ENCODE measurements at places on chromosomes 5 and 9.

DNA sequence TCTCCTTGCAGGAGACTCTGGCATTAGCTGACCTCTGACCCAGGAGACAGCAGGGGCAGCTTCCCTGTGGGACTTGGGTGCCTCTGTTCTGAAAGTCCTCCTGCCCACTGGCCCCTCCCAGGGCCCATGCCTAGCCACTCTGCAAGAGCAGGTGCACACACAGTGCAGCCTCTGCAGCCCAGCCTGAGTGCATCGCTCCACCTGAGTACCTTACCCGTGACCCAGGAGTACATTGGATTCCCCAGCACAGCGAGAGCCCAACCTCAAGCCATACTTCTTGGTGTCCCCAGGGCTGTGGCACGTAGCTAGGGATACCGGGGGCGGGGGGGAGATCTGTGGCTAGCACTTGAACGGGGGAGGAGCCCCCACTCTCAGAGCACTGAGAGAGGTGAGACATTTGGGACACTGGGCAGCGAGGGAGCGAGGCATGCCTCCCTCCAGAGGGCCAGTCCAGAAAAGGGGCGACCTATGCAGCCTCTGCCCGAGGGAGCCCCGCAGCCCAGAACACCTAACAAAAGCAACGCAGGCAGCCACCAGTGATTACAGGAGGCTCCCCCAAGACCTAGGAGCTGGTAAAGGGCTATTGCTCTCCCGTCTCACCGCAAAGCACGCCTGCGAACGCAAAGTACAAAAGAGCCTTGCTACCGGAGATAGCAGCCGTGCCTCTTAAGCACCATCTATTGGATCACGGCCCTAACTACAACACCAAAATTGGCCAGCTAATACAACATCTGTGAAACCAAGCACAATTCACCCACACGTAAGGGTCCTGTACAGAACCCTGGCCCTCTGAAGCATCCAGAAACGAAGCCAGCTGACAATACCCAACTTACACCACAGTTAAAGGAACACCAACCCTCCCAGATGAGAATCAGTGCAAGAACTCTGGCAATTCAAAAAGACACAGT is 826 bp upstream of the PRDM9 start:
- DNase-seq, result no peak

DNA sequence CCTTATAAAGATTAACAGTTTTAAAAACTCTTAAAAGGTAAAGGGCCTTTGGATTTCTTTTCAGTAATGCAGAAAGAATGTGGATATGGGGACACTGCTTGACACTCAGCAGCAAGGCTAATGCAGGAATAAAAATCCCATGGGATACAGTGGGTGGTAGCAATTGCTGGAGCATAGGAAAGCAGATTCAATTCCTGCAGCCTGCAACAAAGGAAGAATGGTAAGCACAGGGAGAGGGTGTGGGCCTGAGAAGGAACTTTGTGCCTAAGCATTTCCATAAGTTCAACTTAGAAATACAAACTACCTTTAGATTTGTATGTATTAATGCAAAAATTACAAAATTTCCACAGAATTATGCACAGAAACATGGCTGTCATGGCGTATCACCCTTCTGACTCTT is 65.8 kb upstream of the CDK5RAP2 start:
- DNase-seq, result no peak

GRCh38 chr9:85224729-85225128 is 517.0 kb downstream of the AGTPBP1 start:
- no peak for DNase-seq

- DNase-seq, result no peak
Observed at GRCh38 chr5:7668161-7668560, 182.8 kb downstream of the CFAP90 start.

DNA sequence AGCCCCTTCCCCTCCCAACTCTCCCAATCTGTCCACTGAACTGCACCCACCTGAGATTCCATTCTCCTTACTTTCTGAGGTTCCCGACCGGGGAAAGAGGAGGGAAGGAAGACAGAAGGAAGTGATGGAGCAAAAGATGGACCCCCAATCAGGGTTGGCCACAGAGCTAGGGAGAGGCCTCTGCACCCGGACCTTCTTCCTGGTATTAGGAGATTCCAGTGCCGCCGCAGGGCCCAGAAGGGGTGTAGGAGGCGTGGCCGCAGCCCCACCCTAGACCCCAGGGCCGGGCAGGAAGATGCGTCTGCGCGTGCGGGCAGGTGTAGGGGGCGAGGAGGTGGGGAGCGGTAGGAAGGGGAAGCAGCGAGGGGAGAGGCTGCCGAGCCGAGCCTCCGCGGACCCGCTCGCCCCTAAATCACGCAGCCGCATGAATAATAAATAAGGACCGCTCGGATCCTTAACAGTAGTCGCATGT is 104.2 kb upstream of the MVB12B start:
- no peak for DNase-seq

DNA sequence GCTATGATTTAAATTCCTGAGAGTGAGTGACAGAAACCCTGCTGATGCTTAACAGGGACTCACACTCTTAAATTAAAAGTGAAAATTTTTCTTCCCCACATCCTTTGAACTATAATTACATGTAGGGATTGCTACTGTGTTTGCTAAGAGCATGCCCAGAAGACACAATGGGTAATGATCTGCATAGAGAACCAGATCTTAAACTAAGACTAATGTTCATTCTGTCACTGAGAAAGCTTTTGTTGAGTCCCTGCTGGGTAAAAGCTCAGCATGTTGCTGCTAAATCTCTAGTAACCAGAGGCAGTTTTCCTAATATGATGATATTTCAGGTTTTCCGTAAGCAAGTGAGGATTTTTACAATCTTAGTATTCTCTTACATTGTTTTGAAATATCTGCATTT is 424.8 kb upstream of the SMC2 start:
- DNase-seq, result no peak

- no peak for DNase-seq
Observed at GRCh38 chr9:131752231-131752884, 12.5 kb upstream of the RAPGEF1 start.

GRCh38 chr9:18611971-18612370 is 138.0 kb downstream of the ADAMTSL1 start:
- DNase-seq, result no peak

GRCh38 chr5:169945831-169946261 is 34.4 kb downstream of the INSYN2B start:
- no peak for DNase-seq

DNA sequence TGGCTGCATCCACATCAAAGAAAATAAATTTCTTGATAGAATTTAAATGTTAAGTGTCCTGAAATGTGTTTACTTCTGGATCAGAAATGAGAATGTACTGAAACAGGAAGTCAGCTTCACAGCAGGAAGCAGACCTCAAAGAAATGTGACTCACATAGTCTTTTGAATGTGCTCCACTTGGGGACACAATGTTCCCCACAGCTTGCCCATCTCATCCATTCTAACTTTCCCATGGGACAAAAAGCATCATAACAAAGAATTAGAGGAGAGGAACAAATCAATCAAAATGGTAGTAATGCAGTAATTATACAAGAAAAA is 85.7 kb downstream of the GRAMD2B start:
- no peak for DNase-seq

- no peak for DNase-seq
Observed at GRCh38 chr9:38006163-38006562, 62.9 kb downstream of the SHB start.

- DNase-seq, result no peak
Observed at GRCh38 chr9:20981486-20981885, 50.0 kb downstream of the HACD4 start.

GRCh38 chr9:37939575-37940095 is 35.7 kb upstream of the SLC25A51 start:
- DNase-seq, result no peak

DNA sequence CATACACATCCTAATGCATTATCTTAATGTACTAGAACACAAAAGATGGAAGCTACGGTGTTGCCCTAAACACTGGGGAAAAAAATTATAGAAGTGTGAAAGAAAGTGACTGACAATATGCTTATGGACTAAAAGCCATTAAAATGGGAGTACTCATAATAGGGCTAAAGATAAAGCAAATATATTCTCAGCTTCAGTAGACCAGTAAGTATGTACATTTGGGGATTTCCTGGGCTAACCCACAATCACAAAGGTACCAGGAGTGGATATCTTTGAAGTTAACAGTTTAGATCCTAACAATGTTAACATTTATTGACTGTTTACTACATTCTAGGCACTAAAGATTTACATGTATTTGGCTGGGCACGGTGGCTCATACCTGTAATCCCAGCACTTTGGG is 36.9 kb downstream of the PTGER4 start:
- no peak for DNase-seq

DNA sequence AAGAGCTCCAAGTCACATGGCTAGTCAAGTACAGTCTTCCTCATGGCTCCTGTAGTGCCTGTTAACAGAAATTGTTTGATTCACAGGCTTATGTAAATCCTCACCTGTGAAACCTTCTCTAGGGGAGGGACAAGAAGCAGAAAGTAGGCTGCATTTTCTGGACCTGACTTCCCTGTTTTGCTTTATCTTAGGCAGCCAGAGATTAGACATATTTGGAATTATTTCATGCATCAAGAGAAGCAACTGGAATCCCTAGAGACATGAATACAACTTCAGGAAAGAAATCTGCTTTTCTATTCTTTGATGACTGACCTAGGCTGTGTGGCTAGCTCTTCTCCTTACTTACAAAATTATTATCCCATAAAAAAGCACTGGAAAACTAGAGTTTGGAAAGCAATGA is 52.3 kb downstream of the CAST start:
- DNase-seq, result no peak

- no peak for DNase-seq
Observed at GRCh38 chr9:110451726-110452125, 114.1 kb upstream of the TXNDC8 start.

GRCh38 chr5:174523311-174524071 is 200.9 kb upstream of the MSX2 start:
- DNase-seq, result no peak

DNA sequence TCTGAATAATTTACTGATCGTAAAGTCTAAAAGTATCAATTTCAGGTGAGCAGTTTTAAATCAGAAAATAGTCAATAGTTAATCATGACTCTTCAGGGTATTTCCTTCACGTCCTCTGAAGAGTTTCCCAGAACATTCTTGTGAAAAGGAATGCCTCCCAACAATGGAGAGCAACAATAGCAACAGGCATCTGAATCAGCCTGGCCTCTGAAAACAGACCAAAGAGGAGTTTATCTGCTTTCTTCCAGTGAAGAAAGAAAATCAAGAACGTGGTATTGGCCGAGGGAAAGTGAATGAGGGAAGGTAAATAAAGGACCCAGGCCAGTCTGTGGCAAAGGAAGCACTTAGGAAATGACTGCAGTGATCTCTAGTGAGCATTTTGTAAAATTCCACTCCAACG is 26.1 kb upstream of the RASGEF1C start:
- DNase-seq, result no peak

- DNase-seq, result no peak
Observed at GRCh38 chr5:181044662-181045305, 4.7 kb downstream of the BTNL9 start.

DNA sequence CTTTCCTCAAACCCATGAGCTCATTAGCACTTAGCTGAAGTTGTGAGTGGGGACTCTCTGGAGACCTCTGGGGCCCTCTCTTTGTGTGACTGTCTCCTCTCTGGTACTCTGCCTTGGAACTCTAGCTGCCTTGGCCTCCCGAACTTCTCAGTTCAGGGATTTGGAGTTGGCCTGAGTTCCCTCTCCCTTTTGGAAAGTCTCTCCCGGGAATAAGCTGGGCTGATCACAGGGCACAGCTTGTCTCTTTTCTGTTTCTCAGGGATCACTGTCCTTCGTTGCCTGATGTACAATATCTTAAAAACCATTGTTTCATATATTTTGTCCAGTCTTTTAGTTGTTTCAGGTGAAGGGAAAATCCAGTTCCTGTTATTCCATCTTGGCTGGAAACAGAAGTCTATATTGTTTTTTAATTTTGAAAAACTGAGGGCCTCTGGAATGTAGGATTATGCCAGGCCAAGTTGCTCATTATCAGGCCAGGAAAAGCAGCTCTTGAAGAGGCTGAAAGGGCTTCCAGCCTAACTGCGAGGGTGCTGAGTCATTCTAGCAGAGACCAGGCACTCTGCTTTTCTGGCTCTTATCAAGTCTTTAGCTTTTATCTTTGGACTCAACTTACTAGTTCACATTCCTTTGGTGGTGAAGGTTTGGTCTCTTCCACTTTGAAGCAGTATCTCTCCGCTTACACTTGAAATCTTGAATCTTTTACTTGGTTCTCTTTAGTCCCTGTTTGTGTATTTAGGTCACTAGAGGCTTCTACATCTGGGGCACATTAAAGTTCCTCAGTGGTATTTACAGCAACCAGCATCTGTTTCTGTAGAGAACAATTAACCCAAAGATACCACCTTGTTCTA is 8.4 kb upstream of the RGS3 start:
- no peak for DNase-seq

- no peak for DNase-seq
Observed at GRCh38 chr5:142009886-142010285, 2.9 kb downstream of the GNPDA1 start.

- no peak for DNase-seq
Observed at GRCh38 chr5:142947427-142947709, 177.2 kb downstream of the ARHGAP26 start.

GRCh38 chr9:102106439-102106838 is 368.0 kb upstream of the GRIN3A start:
- DNase-seq, result no peak

DNA sequence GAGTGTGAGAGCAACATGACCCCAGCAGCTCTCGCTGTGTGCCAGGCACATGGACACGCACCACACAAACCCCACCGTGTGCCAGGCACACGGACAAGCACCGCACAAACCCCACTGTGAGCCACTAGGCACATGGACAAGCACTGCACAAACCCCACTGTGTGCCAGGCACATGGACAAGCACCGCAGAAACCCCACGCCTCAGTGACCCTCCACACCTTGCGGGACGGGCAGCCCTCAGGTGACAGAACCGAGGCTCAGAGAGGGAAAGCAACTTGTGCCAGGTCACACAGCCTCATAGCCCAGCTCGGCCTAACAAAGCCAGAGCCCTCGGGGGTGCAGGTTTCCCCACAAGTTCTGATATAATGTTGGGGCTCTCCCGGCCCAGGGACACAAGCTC is 2.0 kb upstream of the GPSM1 start:
- DNase-seq, result no peak

GRCh38 chr5:169635936-169636335 is 1.1 kb upstream of the DOCK2 start:
- no peak for DNase-seq

- DNase-seq, result no peak
Observed at GRCh38 chr5:94577466-94578245, 40.7 kb downstream of the KIAA0825 start.

DNA sequence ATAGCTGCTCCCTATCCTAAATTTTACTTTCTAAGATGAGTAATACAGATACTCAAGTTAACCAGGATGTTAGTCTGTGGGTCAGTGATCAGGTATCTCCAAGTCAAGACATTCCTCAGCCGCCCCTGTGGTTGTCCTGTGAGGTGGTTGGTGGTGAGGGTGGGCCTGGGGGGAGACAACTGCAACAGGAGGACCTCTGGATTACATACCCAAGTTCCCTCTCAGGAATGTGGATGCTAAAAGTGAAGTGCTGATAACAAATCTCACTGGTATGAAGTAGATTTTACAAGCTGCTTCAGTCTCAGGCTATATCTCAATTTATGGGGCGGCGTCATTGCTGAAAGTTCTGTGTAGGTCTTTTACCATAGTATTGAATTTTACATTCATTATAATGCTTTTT is 38.3 kb downstream of the SLC1A3 start:
- no peak for DNase-seq

- DNase-seq, result no peak
Observed at GRCh38 chr5:89827359-89827758, 582.2 kb downstream of the CETN3 start.
